Naive thymus-derived CD4-positive, alpha-beta T cell (primary cell): ENCODE measurements at places on chromosomes 11 and 22.
A peak's percentile ranks its signal among the peaks of the same experiment; 100 is the strongest.

DNA sequence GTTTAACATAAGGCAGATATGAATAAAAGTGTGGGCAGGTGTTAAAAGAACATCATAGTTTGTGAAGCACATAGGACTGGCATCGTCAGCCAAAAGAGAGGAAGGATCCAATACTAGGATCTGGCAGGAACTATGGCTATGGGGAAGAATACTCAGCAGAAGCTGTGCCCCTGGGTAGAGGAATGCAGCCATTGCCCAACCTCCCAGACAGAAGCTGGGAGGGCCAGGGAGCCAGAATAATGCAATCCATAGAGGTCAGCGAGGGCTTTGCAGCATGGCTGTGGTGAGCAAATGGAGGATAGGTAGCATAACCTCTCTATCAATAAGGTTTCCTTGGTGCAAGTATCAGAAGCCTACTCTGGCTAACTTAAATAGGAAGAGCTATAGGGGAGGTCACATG lies 11.7 kb upstream of the CSTF3 start:
- H3K27ac ChIP-seq: no peak overlapping the region
- no peaks in the 10 kb centered on the region for H3K27me3 ChIP-seq
- DNase-seq: no peak
- H3K36me3 ChIP-seq: no peaks in the 10 kb centered on the region
- H3K4me1 ChIP-seq: no peaks in the 10 kb centered on the region

GRCh38 chr11:115929618-115930129 lies 425.5 kb upstream of the CADM1 start:
- no peaks in the 10 kb centered on the region for H3K27me3 ChIP-seq
- no peaks in the 10 kb centered on the region for H3K4me1 ChIP-seq
- H3K27ac ChIP-seq: no peak overlapping the region
- DNase-seq: no peak

GRCh38 chr11:12209096-12209495 lies 98.7 kb downstream of the MICAL2 start:
- no peak for DNase-seq
- no peaks in the 10 kb centered on the region for H3K36me3 ChIP-seq
- no peak overlapping the region for H3K4me3 ChIP-seq
- H3K27ac ChIP-seq: no peak overlapping the region

- peaks cover 32% of the 10 kb centered on the region for H3K36me3 ChIP-seq
- H3K4me3 ChIP-seq: no peak overlapping the region
- H3K27ac ChIP-seq: peak overlapping the region; percentile 59
- DNase-seq: no peak
- peaks cover 84% of the 10 kb centered on the region for H3K4me1 ChIP-seq
- H3K27me3 ChIP-seq: no peaks in the 10 kb centered on the region
These were observed 10.5 kb downstream of the UCP2 start for GRCh38 chr11:73972187-73972586.

GRCh38 chr11:19895776-19896175 lies 183.1 kb downstream of the NAV2 start:
- H3K4me3 ChIP-seq: no peak overlapping the region
- H3K27ac ChIP-seq: no peak overlapping the region
- DNase-seq: no peak

GRCh38 chr22:27215871-27216270 lies 558.5 kb downstream of the MIAT start:
- H3K36me3 ChIP-seq: no peaks in the 10 kb centered on the region
- H3K27ac ChIP-seq: no peak overlapping the region
- no peaks in the 10 kb centered on the region for H3K27me3 ChIP-seq
